ENCODE measurements at places on chromosomes 6 and 20. TPM values are rescaled to one million over a fixed set of nuclear protein-coding genes. Genes with fewer than 3 reads are reported as not detected.

GRCh38 chr6:79984261-79984660 lies 20.2 kb upstream of the TTK start:
- no peak for DNase-seq

- DNase-seq, result no peak
These were observed 52.8 kb downstream of the MYLIP start for GRCh38 chr6:16181439-16182297.

- DNase-seq, result no peak
These were observed 128.8 kb downstream of the FOXO3 start for GRCh38 chr6:108689272-108690161.

GRCh38 chr6:45002390-45003105 lies 325.6 kb upstream of the RUNX2 start:
- DNase-seq, result no peak

DNA sequence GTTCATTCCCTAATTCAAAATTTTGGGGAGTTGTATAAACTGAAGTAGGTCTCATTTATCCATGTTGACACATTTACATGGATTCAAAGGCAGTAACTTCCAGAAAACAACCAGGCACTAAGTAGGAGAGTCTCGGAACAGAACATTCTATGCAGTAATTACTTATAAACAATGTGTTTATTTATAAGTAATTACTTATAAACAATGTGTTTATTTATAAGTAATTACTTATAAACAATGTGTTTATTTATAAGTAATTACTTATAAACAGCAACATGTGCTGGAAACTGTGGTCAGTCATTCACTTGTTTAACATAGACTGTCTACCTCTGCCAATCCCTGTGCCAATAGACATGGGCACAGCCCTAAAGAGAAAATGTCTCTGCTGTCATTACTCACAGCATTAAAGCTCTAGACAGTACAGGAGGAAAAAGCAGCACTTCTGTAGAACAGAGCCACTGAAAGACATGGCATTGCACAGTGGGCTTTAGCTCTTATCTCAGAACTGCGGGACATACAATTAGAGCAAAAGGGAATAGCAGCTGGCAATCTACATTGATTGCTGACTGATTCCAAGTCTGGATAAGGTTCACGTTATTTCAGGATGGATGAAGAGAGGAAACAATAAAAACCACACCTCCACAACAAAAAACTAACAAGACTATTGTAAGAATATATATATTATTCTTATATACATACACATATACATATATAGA lies 188.2 kb downstream of the WDR27 start:
- no peak for DNase-seq

DNA sequence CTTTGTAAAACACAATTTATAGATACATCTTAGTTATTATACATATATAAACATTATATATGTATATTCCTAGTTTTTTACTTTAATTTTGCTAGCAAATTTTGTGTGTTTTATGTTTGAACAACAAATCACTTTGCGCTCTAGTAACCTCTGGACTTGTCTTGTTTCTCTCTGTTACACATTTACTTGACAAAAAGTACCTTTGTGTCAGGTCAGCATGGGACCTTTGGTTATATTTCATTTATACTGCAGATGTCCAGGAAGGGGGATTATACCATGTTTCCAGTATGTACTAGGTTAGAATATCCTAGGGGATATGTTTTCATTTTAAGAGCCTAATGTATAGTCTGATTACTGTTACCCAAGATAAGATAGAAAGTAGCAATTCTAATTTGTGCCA lies 28.5 kb upstream of the ELOVL5 start:
- DNase-seq, result no peak

- no peak for DNase-seq
These were observed 216.6 kb downstream of the HIVEP2 start for GRCh38 chr6:142728364-142728763.

GRCh38 chr6:37513155-37513554 lies 13.5 kb upstream of the CCDC167 start:
- no peak for DNase-seq

DNA sequence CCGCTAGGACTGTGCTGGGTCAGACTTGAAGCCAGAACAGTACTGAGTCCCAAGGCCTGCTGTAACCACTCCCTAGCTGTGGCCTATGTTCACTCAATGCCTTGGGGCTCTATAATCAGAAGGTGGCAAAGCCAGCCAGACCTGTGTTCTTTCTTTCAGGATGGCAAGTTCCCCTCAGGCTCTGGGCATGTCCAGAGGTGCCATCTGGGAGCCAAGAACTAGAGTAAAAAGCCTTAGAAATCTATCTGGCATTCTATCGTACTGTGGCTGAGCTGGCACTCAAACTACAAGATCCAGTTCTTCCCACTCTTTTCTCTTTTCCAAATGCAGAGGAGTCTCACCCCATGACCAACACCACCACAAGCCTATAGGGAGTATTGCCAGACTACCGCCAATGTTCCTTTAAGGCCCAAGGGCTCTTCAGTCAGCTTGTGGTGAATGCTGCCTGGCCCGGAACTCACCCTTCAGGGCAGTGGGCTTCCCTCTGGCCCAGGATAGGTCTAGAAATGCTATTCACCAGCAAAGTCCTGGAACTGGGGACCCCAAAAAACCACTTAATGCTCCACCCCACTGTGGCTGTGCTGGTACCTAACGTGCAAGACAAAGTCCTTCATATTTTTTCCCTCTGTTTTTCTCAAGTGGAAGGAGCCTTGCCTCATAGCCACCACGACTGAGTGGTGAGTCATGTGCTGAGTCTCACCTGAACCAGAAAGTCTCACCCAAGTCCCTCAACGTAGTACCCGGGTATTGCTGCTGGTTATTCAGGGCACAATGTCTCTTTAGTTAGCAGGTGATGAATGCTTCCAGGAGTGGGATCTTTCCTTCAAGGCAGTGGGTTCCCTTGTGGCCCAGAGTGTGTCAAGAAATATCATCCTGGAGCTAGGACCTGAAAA lies 8.6 kb upstream of the SIRPB2 start:
- no peak for DNase-seq

- DNase-seq, result peak; percentile 56
These were observed at the start of gene ZSCAN9 for GRCh38 chr6:28225056-28225834. ZSCAN9 (plus strand) TSS chr6:28225275; CDS start chr6:28227085, 1,810 bp downstream.

- no peak for DNase-seq
These were observed 25.5 kb upstream of the CST1 start for GRCh38 chr20:23776067-23776771.

- DNase-seq, result no peak
These were observed 65.8 kb upstream of the FUT9 start for GRCh38 chr6:95949985-95950384.

DNA sequence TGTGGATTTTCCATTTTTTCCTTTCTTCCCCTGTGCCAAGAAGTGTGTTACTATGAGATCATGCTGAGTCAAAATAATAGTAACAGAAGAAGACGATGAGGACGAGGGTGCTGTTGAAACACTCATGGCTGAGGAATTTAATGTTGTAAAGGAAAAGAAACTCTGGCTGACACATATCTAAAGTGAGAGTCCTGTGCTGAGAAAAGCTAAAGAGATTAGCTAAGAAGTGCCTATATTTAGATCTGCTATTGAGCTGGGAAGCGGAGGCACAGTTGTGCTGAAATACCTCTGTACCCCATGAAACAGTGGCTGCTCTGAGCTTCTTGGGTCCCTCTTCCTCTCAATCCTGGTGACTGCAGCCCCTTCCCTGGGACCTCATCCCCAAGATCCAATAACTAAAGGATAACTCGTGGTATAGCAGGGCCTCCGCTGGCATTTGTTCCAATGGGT lies 1.1 kb upstream of the SYTL3 start:
- no peak for DNase-seq

GRCh38 chr6:155130161-155130853 lies 133.5 kb upstream of the CLDN20 start:
- DNase-seq, result no peak

GRCh38 chr6:148221196-148221979 lies 121.2 kb upstream of the SASH1 start:
- DNase-seq, result no peak

- DNase-seq, result peak; percentile 88
These were observed 51.1 kb downstream of the MYLIP start for GRCh38 chr6:16179970-16180431.

GRCh38 chr6:68693271-68693670 lies 58.2 kb downstream of the ADGRB3 start:
- no peak for DNase-seq

Gene MATN4
- not detected for polyA plus RNA-seq

Gene ASIP
- polyA plus RNA-seq, result not detected

Gene TPD52L2
- 79.3 TPM for polyA plus RNA-seq

Gene RIPOR3
- polyA plus RNA-seq, result 1.0 TPM

Gene CST2
- polyA plus RNA-seq, result not detected

Gene DDX43
- 3.0 TPM for polyA plus RNA-seq

Gene RIPPLY2
- polyA plus RNA-seq, result not detected

Gene LRRC1
- polyA plus RNA-seq, result 1.6 TPM

Gene THBD
- polyA plus RNA-seq, result 0.96 TPM

Data from immature natural killer cell (primary cell).